NCI-H1436 (cell line): ENCODE measurements at places on chromosomes 7 and 10.
A peak's percentile ranks its signal among the peaks of the same experiment; 100 is the strongest.

DNA sequence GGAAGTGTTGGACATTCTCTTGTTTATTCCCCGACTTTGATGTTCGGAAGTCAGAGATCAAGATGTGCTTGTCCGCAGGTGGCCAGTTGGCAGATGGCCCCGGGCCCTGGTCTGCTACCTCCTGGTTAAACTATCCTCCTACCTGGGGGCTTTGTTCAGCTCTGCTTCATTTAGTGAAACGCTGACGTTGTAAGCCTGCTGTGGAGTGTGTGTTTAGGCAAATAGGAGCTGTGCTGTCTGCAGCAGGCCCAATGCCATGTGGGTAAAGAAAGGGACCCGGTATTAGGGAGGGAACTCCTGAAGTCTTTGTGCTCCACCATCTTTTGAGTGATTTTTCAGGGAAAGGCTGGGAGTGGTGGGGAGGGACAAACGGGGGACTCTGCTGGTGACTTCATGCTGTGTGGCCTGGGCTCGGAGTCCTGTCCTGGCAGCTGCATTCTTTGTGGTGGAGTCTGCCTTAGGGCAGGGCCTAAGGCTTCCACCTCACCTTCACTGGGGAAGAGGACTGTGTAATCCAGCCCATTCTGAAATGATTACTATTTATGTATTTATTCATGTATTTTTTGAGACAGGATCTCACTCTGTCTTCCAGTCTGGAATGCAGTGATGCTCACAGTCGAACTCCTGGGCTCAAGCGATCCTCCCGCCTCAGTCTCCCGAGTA is 171.1 kb upstream of the KLF6 start:
- peak; percentile 73 for DNase-seq

- DNase-seq = no peak
Observed at GRCh38 chr7:20896996-20897395, 110.3 kb upstream of the SP8 start.

DNA sequence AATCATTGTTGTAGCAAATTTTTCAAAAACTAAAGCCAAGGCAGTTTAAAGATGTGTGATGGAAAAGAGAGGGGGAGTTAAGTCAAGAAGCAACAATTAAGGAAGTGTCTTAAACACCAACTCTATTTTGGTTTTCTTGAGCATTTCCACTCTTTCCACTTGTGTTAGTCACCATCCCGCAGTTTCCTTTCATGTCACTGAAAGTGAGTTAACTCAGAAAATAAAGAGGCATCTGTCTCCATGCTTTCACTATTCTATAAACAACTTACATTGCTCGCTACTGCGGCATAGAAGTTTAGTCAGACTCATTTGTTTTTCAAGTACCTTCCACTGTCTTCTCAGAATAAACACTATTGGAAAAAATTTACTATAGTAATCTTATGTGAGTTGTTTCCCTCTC is 284.9 kb upstream of the SEMA3D start:
- DNase-seq = no peak

DNA sequence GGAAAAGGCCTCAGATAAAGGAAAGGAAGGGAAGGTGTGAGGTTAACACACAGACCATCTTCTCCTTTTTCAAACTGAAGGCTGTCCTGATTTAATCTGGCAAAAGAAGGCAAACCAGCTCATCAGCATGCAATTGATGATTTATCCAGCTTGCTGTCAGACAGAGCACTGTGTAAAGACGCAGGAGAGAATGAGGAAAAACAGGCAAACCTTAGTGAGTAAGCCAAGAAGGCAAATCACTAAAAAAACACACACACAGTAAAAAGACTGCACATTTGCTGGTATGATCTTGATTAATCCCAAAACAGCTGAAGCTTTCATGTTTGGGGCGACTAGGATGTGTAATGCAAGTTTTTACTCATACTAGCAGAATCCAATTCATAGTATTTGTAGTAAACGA is 65.8 kb upstream of the SKAP2 start:
- DNase-seq = no peak

GRCh38 chr7:79398138-79398749 is 55.2 kb downstream of the MAGI2 start:
- DNase-seq = no peak

DNA sequence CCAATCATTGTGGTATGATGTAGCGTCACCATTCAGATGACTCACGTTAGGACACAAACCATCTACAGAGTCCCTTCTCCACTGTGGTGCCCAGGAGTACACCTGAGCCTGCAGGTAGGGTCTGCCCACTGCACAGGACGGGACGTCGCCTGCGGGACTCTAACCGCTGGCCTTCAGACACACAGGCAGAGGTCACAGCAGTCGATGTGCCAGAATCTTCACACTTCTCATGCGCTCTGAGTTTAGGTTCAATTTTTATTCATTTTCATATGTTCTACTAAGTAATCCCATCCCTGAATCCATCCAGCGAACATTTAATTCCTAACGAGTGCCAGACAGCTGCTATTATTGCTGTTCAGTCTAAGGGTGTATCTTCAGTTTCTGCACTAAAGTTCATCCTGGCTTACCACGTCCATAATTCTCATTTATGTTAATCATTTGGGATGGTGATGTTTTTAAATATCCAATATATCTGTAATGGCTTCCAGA is 73.3 kb downstream of the CXCL12 start:
- DNase-seq = no peak

GRCh38 chr7:113256883-113257531 is 138.7 kb upstream of the SMIM30 start:
- DNase-seq = no peak

- DNase-seq = no peak
Observed at GRCh38 chr7:96973986-96974385, 31.4 kb upstream of the DLX6 start.

- no peak for DNase-seq
Observed at GRCh38 chr10:125883211-125883610, 2.1 kb upstream of the DHX32 start.

DNA sequence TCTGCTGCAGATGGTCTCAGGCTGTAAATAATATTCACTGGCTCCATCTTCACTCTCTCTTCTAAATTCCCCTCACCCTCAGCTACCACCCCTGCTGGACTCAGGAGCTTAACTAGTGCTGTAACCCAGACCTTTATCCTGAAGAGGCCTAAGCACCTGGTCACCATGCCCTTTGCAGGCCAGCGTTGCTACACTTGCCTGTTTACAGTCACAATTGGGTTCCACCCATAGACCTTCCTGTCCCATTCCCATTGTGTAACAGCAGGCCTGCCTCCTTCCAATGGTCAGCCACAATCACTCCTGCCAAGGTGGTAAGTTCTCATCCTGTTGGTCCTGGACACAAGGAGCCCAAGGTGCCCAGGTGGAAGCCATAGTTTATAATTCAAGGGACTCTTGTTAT is 85.9 kb upstream of the IFRD1 start:
- DNase-seq = no peak

- no peak for DNase-seq
Observed at GRCh38 chr7:116577320-116577871, 52.6 kb downstream of the CAV1 start.

- DNase-seq = no peak
Observed at GRCh38 chr10:123309731-123310130, 155.5 kb downstream of the BUB3 start.

DNA sequence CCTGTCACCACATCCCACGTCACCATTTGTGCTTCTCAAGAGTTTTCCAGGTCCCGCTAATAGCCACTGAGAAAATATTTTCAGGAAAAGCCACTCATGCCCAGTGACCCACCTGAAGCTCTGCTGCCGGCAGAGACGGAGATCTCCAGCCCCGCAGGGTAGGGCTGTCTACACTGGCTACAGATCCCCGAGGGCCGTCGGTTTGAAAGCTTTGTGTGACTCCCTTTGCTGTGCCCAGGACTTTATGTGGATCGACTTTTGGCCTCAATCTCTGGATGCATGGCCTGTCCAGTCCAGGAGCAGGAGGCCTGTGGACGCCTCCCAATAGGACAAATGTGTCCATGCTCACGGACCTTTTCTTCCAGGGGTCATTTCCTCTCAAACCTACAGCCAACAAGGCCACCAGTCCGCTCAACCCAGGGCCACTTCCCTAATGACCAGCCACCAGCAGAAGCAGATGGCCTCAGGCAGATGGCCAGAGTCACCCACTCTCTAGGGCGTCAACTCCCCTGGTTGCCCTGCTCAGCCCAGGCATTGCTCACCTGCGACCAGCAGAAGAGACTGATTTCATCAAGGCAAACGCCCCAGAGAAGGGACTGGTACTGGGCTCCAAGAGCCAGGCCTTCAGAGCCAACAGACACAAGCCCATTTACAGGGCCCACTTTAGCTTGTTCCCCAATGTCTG is 76.4 kb downstream of the OAT start:
- no peak for DNase-seq

DNA sequence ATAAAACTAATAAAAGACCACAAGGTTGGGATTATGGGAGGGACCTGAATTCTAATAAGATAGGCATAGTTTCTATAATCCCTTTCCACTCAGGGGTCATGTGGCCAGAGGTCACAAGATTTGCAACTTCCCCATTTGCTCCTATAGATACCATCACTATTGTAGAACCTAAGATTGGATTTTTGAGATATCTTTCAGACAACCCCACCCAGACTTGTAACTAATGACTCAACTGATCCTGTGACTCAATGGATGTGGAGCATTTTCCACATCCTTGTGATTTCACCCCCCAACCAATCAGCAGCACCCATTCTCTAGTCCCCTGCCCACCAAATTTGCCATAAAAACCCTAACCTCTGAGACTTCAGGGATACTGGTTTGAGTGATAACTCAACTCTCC is 51.9 kb upstream of the PIK3AP1 start:
- no peak for DNase-seq

DNA sequence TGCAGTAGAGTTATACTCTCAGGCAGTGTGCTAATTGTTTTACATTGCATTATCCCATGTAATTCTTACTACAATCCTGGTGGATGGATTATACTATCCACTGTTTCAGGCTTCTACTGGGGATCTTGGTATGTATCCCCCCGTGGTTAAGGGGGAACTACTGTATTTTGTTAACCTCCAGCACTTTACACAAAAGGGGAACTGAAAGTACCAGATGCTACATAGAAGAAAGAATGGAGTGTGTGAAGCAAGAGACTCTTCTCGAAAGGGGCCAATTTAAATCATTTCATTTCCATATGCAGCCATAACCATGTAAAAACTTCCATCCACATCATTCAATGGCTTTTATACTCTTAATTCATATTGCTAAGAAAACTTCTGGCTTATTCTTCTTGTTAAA is 69.4 kb downstream of the C1GALT1 start:
- no peak for DNase-seq

DNA sequence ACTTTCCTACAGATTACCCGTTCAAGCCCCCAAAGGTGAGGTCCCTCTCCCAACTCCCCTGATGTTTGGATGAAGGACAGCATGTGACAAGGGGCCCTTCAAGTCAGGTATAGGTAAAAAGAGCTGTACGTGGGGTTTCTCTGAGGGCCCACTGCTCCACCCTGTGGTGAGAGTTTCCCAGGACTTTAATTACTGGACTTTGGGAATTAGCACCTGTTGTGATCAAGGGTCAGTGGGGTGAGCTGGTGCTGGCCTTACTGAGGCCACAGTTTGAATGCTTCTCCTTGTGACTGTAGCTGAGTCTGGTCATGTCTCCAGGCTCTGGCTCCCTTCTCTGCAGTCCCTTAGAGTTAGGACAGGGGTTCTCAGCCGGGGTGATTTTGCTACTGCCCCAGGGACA is 16.8 kb downstream of the UBE2D4 start:
- no peak for DNase-seq

DNA sequence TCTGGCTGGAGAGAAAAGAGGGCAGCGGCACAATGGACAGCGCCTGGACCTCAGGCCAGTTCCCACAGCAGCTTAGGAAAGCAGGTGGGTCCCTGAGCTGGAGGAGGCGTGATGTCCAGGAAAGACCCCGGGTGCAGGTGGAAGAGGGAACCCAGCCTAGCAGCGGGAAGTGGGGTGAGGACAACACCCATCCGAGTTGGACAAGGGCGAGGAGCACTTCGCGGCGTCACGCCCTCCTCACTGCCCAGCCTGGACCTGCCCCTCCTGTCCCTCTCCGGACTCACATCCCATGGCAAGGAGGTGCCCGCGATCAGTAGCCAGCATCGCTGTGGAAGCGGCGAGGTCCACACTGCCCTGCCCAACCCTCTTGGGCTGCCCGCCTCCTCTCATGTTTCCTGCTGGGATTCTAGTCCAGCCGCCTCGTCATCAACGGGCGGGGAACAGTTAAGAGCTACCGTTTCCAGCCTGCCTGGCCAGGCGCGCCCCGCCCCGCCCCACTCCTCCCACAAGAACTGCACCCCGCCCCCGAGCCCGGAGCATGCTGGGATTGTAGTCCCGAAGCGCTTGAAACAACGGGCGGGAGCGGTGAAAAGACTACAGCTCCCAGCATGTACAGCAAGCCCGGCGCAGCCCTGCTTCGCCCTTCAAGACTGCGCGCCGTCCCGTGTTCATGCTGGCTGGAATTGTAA is 930.6 kb upstream of the ZNF722 start:
- DNase-seq = no peak

DNA sequence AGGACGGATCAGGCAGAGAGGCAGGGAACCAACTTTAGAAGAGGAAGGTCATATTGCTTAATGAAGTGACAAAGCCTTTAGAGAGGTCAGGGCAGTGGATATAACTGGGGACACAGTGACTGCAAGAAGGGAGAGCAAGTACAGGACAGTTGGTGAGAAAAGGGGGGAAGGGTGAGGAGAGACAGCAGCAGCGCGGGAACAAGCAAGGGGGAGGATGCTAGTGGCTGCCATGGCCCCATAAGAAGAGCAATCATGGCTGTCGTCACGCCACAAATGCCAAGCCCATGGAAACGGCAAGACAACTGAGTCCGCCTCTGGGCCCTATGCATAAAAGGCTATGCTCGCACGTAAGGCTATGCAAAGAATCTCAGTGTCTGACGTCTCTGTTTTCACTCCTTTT is 9.1 kb downstream of the ZNF3 start:
- no peak for DNase-seq

DNA sequence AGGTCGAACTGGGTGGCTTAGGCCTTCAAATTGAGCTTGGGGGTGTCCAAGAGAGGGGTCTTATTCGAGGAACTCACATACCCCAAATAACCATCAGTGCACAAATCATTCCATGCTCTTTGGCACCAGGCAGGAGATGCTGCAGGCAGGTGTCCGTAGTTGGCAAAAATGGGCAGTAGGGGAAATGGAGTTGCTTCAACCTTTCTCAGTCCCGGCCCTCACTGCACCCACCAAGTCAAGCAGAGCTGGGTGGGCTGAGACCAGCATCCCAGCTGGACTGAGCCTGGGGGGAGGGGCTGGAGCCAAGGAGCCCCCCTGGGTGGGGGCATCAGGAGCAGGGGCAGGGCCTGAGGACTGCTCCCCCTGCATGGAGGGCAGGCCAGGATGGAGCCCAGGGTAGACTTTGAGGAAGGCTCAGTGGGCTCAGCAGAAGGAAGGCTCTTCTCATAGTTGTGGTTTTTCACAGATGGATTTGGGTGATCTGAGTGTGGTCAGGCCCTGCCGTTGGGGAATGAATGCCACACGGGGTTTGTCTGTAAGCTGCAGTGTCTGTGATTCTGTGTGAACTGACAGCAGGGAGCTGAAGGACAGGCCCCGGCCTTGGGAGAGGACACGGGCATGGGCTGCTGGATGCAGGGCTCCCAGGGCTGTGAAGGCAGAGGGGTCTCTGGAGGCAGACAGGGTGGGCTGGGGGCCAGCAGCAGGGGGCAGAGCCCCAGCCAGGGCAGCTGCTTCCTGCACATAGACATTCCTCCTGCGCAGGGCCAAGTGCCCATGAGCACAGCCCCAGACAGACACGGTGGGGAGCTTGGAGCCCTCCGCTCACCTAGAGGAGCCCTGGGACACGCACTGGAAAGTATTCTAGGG is 144.5 kb downstream of the ADCY1 start:
- no peak for DNase-seq

GRCh38 chr7:53110425-53110824 is 75.0 kb downstream of the POM121L12 start:
- DNase-seq = no peak

- peak; percentile 67 for DNase-seq
Observed at GRCh38 chr7:138008588-138009349, 6.9 kb upstream of the CREB3L2 start.
